ENCODE measurements at places on chromosomes 16 and 17.

- H3K27ac ChIP-seq = peak overlapping the region; percentile 74
- DNase-seq = peak; percentile 69
- H3K36me3 ChIP-seq = peaks cover 6% of the 10 kb centered on the region
Observed at GRCh38 chr17:80792373-80792781, 199.3 kb upstream of the CHMP6 start.

- DNase-seq = no peak
- H3K36me3 ChIP-seq = peaks cover 52% of the 10 kb centered on the region
- H3K4me1 ChIP-seq = no peaks in the 10 kb centered on the region
- no peak overlapping the region for H3K4me3 ChIP-seq
- H3K27me3 ChIP-seq = no peaks in the 10 kb centered on the region
- H3K27ac ChIP-seq = no peak overlapping the region
Observed at GRCh38 chr16:14668556-14669223, 25.4 kb downstream of the PLA2G10 start.

DNA sequence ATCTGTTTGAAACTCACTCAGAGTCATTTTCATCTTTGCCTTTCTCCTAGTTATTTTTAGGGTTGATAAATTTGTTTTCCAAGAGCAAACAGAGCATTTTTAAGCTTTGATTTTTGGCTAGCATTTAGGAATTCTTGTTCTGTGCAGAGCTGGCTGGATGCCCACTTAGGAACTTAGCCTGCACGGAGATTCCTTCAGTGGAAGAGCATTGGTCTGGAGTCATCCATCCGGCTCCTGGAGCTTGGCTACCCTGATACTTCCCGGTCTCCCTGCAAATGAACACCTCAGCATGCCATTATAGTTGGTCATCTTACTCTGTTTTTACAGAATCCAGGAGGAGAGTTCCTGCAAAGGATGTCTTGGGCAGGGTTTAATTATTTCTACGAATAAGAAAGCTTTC, 57.1 kb downstream of the SPECC1 start:
- no peak for DNase-seq
- no peaks in the 10 kb centered on the region for H3K36me3 ChIP-seq
- H3K27ac ChIP-seq = no peak overlapping the region

DNA sequence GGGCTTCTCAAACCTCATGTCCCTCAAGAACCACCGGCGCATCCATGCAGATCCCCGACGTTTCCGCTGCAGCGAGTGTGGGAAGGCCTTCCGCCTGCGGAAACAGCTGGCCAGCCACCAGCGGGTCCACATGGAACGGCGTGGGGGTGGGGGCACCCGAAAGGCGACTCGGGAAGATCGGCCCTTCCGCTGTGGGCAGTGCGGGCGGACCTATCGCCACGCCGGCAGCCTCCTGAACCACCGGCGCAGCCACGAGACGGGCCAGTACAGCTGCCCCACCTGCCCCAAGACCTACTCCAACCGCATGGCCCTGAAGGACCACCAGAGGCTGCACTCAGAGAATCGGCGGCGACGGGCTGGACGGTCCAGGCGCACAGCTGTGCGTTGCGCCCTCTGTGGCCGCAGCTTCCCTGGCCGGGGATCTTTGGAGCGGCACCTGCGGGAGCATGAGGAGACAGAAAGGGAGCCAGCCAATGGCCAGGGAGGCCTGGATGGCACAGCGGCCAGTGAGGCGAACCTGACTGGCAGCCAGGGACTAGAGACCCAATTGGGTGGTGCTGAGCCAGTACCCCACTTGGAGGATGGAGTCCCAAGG, 5.9 kb downstream of the ZNF646 start:
- no peak for DNase-seq
- H3K27me3 ChIP-seq = no peaks in the 10 kb centered on the region
- no peak overlapping the region for H3K4me3 ChIP-seq
- no peak overlapping the region for H3K27ac ChIP-seq
- H3K36me3 ChIP-seq = peaks cover 82% of the 10 kb centered on the region

GRCh38 chr16:48613061-48613957, 3.3 kb upstream of the N4BP1 start:
- peak overlapping the region; percentile 75 for H3K27ac ChIP-seq
- no peak overlapping the region for H3K4me3 ChIP-seq
- H3K27me3 ChIP-seq = no peaks in the 10 kb centered on the region
- H3K4me1 ChIP-seq = peaks cover 46% of the 10 kb centered on the region
- no peaks in the 10 kb centered on the region for H3K36me3 ChIP-seq

GRCh38 chr17:72719578-72720493, 372.7 kb downstream of the SLC39A11 start:
- H3K4me1 ChIP-seq = peaks cover 2% of the 10 kb centered on the region
- no peaks in the 10 kb centered on the region for H3K27me3 ChIP-seq
- no peak overlapping the region for H3K27ac ChIP-seq
- H3K4me3 ChIP-seq = no peak overlapping the region
- DNase-seq = no peak
- no peaks in the 10 kb centered on the region for H3K36me3 ChIP-seq

GRCh38 chr17:70298929-70299531, 129.7 kb downstream of the KCNJ2 start:
- H3K27me3 ChIP-seq = no peaks in the 10 kb centered on the region
- H3K36me3 ChIP-seq = no peaks in the 10 kb centered on the region
- no peak overlapping the region for H3K27ac ChIP-seq
- no peak overlapping the region for H3K4me3 ChIP-seq
- no peak for DNase-seq
- H3K4me1 ChIP-seq = no peaks in the 10 kb centered on the region

DNA sequence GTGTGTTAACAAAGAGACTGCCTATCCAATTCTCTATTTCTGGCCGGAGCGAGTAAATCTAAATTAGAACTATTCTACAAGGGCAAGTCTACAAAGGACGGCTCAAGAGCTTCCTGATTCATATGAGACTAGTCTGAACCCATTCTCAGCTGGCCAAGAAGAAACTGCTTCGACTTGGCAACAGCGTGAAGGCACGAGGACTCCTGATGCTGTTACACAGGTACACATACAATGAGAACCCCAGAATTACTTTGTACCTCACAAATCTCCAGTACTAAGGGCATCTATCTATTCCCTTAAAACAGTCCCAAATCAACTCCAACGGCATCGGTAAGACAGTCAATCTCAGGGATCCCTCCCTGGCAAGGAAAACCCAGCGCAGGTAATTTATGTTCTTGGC, 1.5 kb downstream of the CRK start:
- no peak for DNase-seq
- H3K27ac ChIP-seq = peak overlapping the region; percentile 99
- H3K27me3 ChIP-seq = no peaks in the 10 kb centered on the region
- H3K4me1 ChIP-seq = peaks cover 44% of the 10 kb centered on the region
- H3K36me3 ChIP-seq = peaks cover 8% of the 10 kb centered on the region
- H3K4me3 ChIP-seq = peak overlapping the region; percentile 100

DNA sequence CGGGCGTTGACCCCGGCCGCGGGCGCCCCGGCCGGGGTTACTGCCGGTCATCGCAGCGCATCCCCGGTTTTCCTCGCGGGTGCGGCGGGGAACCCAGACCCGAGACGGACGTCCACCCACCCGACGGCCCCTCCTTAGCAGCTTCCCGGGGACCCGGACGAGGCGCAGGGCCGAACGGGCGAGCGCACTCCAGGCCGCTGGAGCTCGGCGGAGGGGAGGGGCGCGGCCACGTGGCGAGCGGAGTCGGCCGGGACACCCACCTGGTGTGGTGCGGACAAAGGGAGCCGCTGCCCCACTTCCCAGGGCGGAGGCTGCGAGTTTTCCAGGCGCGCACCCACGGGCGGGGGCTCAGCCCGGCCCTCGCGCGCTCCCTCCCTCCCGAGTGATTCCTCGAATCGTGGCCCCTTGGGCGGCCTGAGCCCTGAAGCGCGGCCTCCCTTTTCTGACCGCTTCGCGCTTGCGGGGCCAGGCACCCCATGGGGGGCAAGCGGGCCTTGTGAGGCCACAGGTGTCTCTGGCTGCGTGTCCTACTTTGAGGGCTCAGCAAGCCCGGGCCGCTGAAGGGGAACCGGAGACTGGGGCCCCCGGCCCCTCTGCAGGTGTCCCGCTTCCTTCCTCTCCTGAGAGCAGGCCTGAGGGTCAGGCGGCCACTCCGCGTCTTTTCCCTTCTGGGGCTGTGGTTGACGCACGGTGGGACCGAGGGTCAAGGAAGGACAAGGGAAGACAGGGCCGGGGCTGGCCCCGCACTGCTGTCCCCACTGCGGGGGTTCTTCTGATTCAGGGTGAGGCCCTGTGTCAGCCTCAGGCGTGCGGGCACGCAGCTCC, 1.1 kb upstream of the FASN start:
- peak overlapping the region; percentile 97 for H3K27ac ChIP-seq
- H3K4me1 ChIP-seq = peaks cover 73% of the 10 kb centered on the region
- H3K4me3 ChIP-seq = peak overlapping the region; percentile 75
- H3K27me3 ChIP-seq = no peaks in the 10 kb centered on the region

- H3K27ac ChIP-seq = no peak overlapping the region
- H3K4me3 ChIP-seq = no peak overlapping the region
- DNase-seq = no peak
- no peaks in the 10 kb centered on the region for H3K4me1 ChIP-seq
- H3K27me3 ChIP-seq = no peaks in the 10 kb centered on the region
Observed at GRCh38 chr16:5761592-5761991, 664.0 kb upstream of the EEF2KMT start.

GRCh38 chr16:22614271-22614947, 103.7 kb downstream of the NPIPB5 start:
- H3K27ac ChIP-seq = no peak overlapping the region
- no peaks in the 10 kb centered on the region for H3K4me1 ChIP-seq
- no peaks in the 10 kb centered on the region for H3K36me3 ChIP-seq
- no peak for DNase-seq
- no peak overlapping the region for H3K4me3 ChIP-seq
- no peaks in the 10 kb centered on the region for H3K27me3 ChIP-seq
